Activated T-cell treated with anti-CD3 and anti-CD28 coated beads, Interleukin-2, amount 50 U/mL, for 24 hours (primary cell): ENCODE measurements at places on chromosomes 12 and 14.
A peak's percentile ranks its signal among the peaks of the same experiment; 100 is the strongest.

DNA sequence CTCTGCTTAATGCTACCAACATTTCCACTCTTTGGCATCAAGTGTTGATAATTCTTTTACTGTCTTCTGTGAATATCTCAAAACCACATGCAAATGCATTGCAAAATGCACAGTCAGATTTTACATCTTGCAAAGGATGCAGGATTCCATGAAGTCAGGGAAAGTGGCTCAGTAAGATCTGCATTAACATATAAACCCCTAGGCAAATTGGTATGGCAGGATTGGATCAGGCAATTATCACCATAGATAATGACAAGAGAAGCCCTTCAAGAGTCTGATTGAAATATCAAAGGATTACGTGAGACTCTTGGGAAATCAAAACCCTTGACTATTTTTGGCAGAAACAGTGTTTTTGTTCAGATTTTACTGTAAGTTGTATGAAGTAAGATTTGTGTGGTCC, 71.0 kb downstream of the TMTC2 start:
- no peak overlapping the region for H3K4me3 ChIP-seq
- H3K4me1 ChIP-seq = no peaks in the 10 kb centered on the region
- H3K36me3 ChIP-seq = no peaks in the 10 kb centered on the region
- no peak for DNase-seq
- H3K27ac ChIP-seq = no peak overlapping the region
- H3K27me3 ChIP-seq = no peaks in the 10 kb centered on the region

- no peak overlapping the region for H3K27ac ChIP-seq
- H3K27me3 ChIP-seq = peaks cover 30% of the 10 kb centered on the region
- no peaks in the 10 kb centered on the region for H3K36me3 ChIP-seq
- H3K4me1 ChIP-seq = no peaks in the 10 kb centered on the region
- no peak for DNase-seq
Observed at GRCh38 chr12:105470601-105471000, 140.1 kb downstream of the C12orf75 start.

DNA sequence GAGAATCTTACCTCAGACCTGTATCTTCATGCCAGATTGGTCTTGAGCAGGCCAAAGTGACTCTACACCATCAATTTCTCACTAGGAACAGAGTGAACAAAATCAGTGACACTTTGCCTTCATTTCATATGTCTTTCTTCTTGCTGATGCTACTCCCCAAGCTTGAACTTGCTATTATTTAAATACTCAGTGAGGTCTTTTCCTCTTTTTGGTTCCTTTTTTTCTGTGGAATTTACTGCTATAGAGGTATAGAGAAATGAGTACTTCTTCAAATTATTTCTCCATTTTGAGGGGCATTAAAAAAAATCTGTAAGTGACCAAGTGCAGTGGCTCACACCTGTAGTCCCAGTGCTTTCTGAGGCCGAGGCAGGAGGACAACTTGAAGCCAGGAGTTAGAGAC, at the start of gene GPR33:
TSS of gene GPR33 (minus strand) at position 154 of the 400 bp plus-strand sequence. CDS start 4,074 bp downstream, outside the sequence.
- peaks cover 7% of the 10 kb centered on the region for H3K27me3 ChIP-seq
- no peak for DNase-seq
- H3K36me3 ChIP-seq = no peaks in the 10 kb centered on the region
- H3K27ac ChIP-seq = no peak within 1 kb of the TSS

- H3K4me1 ChIP-seq = peaks cover 23% of the 10 kb centered on the region
- peak overlapping the region; percentile 31 for H3K27ac ChIP-seq
- DNase-seq = no peak
Observed at GRCh38 chr14:39454906-39455539, 22.8 kb upstream of the FBXO33 start.

GRCh38 chr12:93710574-93710926, 33.4 kb downstream of the CRADD start:
- H3K27me3 ChIP-seq = no peaks in the 10 kb centered on the region
- no peak overlapping the region for H3K4me3 ChIP-seq
- peaks cover 17% of the 10 kb centered on the region for H3K36me3 ChIP-seq
- peaks cover 13% of the 10 kb centered on the region for H3K4me1 ChIP-seq

GRCh38 chr12:96167492-96167891, 26.7 kb upstream of the ELK3 start:
- H3K27me3 ChIP-seq = no peaks in the 10 kb centered on the region
- no peaks in the 10 kb centered on the region for H3K4me1 ChIP-seq
- H3K4me3 ChIP-seq = no peak overlapping the region
- no peak overlapping the region for H3K27ac ChIP-seq

GRCh38 chr12:53424626-53425514, 1.2 kb downstream of the AMHR2 start:
- no peak for DNase-seq
- peaks cover 26% of the 10 kb centered on the region for H3K4me1 ChIP-seq
- no peaks in the 10 kb centered on the region for H3K36me3 ChIP-seq
- no peak overlapping the region for H3K4me3 ChIP-seq
- no peak overlapping the region for H3K27ac ChIP-seq
- no peaks in the 10 kb centered on the region for H3K27me3 ChIP-seq

DNA sequence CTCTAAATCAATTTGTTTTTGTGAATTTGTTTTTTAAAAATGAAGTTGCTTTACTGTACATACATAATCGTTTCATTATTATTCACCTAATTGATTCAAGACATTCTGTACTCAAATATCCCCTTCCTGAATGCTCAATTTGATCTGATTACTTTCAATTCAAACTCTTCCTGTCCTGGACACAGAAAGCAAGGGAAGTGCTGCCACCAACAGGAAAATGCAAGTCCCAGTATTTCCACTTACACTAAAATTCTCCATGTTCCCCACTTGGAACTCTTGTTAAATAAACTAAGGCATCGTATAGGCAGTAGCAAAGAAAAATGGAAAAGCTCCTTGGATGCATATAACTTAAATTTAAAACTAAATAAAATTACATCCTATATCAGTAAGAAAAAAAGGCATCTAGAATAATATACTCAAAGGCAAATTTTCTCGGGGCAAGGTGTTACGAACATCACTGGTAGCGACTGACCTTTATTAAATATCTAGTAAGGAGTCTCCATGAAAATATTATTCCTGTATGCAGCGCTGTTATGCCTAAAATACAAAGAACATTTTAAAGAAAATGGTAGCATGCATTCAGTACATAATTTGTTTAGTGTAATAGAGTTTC, 72.0 kb upstream of the DBX2 start:
- H3K27ac ChIP-seq = no peak overlapping the region
- H3K4me1 ChIP-seq = no peaks in the 10 kb centered on the region
- no peak overlapping the region for H3K4me3 ChIP-seq
- peaks cover 6% of the 10 kb centered on the region for H3K27me3 ChIP-seq

DNA sequence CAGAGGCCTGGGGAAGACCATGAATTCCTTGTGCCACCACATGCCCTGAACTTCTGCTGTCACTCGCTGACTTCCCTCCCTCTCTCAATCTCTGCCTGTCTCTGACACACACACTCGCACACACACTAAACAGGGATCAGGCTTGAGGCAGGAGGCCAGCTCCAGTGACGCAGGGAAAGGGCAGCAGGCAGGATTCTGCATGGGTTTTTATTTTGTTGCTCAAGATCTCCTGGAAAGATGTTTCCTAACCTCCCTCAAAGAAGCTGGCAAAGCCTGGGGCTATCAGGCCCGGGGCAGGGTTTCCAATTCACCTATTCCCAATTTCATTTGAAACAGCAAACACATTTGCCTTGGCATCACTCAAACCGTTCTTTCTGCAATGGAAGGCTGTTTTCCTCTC, 27.7 kb upstream of the PEX5 start:
- H3K4me3 ChIP-seq = no peak overlapping the region
- H3K4me1 ChIP-seq = peaks cover 12% of the 10 kb centered on the region
- H3K27me3 ChIP-seq = peaks cover 12% of the 10 kb centered on the region
- no peak for DNase-seq
